ENCODE measurements at places on chromosomes 7 and 10.

- H3K4me1 ChIP-seq = no peaks in the 10 kb centered on the region
- no peak for DNase-seq
- no peaks in the 10 kb centered on the region for H3K27me3 ChIP-seq
Measured at GRCh38 chr7:66583490-66584110, 45.1 kb upstream of the KCTD7 start.

GRCh38 chr10:74743401-74743800 lies 83.0 kb upstream of the KAT6B start:
- H3K36me3 ChIP-seq = no peaks in the 10 kb centered on the region
- H3K27ac ChIP-seq = no peak overlapping the region
- no peaks in the 10 kb centered on the region for H3K27me3 ChIP-seq

DNA sequence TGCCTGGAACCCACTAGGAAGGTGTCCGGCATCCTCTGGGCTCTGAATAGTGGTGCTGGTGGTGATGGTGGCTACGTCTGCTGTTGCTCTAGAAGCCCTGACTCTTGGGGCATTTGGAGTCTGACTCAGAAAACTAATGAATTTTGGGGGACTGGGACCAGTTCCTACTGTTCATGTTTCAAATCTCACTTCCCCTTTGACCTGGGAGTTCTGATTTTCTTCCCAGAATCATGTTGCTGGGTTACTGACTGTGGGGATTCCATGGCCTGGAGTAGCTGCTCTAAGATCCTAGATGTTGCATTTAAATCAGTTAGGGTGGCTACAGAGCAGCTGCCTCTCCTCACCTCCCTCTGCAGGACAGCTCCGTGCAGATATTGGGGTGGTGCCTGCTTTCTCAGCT lies 3.2 kb downstream of the TSPAN33 start:
- H3K36me3 ChIP-seq = no peaks in the 10 kb centered on the region
- no peak for DNase-seq
- peaks cover 21% of the 10 kb centered on the region for H3K4me1 ChIP-seq

DNA sequence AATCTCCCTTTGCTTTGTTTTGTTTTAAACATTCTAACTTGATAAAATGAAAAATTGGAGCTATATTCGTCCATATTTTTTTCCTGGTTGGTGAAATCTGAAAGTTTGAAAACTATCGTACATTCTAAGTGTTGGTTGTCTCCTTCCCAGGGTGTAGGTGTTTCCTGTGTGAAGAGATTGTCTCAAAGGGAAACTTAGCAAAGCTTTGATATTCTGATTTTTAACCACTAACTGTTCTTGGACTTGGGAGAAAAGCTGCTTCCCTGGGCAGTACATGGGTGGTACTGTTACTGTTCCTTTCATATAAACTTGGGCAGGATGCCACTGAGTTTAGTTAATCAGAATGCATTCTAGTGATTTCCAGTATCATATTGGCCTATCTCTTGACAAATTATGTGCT lies 253.5 kb upstream of the LRGUK start:
- H3K36me3 ChIP-seq = no peaks in the 10 kb centered on the region
- H3K27me3 ChIP-seq = no peaks in the 10 kb centered on the region
- no peaks in the 10 kb centered on the region for H3K4me1 ChIP-seq
- no peak overlapping the region for H3K27ac ChIP-seq
- no peak overlapping the region for H3K4me3 ChIP-seq
- no peak for DNase-seq

DNA sequence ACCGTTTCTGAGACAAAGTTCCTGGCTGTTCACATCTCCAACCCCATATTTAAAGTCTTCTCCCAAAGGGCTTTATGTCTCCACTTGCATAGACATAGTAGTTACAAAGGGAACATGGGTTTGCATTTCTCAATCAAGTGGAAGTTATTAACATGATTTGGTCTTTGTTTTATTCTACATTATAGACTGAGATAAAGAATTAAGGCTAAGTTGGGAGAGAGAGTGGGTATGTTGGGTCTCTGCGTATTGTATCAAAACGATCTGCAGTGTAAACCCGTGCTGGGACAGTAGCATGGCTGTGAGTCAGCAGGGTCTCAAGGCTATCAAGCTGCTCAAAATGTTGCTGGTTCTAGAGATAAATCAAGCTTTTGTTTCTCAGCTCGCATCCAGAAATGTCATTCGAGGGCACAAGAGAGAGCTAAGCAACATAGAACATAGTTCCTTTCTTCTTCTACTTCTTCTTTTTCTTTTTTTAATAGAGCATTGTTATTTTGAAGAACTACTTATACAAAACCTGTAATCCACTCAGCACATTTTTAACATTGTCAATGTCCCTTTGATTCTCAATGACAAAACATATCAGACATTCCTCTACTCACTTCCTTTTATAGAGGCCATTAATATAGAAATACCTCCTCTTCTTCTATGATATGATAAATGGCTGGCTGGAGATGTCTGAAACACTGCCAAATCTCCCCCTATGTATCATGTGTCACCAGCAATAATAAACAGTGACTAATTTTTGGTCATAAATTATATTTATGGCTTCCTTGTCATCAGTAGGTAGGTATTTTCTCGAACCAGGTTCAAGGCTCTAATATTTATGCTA lies 34.5 kb upstream of the RHOBTB1 start:
- no peak for DNase-seq
- no peak overlapping the region for H3K27ac ChIP-seq
- no peak overlapping the region for H3K4me3 ChIP-seq
- no peaks in the 10 kb centered on the region for H3K27me3 ChIP-seq
- H3K4me1 ChIP-seq = no peaks in the 10 kb centered on the region
- no peaks in the 10 kb centered on the region for H3K36me3 ChIP-seq

DNA sequence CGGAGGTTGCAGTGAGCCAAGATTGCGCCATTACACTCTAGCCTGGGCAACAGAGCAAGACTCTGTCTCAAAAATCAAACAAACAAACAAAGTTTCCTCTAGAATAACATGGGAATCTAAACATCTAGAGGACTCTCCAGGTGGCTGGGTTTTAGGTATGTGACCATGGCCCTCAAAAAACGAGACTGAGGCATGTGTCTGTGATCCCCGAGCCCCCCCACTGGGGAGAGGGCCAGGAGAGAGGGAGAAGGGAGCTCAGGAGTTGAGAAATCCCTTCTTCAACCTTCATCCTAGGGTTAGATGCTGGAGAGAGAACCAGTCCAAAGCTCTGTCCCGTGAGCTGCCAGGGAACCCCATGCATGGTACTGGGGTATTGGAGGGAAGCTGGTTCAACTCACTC lies 188.0 kb upstream of the LYZL2 start:
- no peak overlapping the region for H3K4me3 ChIP-seq
- H3K36me3 ChIP-seq = no peaks in the 10 kb centered on the region
- no peaks in the 10 kb centered on the region for H3K27me3 ChIP-seq
- no peak for DNase-seq
- H3K27ac ChIP-seq = no peak overlapping the region

DNA sequence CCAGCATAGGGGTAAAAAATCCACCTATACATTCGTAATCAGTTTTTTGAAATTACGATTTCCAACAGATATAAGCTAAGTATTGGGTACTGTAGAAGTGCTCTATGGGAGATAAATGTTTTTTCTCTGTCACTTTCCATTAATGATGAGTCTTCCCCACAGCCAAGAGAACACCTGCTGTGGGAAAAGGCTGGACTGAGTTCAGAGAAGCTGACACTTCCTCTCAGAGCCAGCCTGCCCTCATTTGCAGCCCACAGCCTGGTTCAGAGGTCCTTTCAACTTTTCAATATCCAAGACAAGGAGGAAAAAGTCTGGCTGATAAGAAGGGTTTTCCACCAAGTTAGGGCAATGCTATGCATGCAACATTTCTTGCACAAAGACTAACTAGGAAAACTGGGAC lies 64.5 kb upstream of the DNAJB12 start:
- H3K27ac ChIP-seq = no peak overlapping the region
- no peak overlapping the region for H3K4me3 ChIP-seq
- H3K27me3 ChIP-seq = no peaks in the 10 kb centered on the region
- DNase-seq = no peak
- peaks cover 1% of the 10 kb centered on the region for H3K4me1 ChIP-seq

- DNase-seq = no peak
- H3K36me3 ChIP-seq = no peaks in the 10 kb centered on the region
- no peak overlapping the region for H3K4me3 ChIP-seq
- H3K27me3 ChIP-seq = no peaks in the 10 kb centered on the region
- no peak overlapping the region for H3K27ac ChIP-seq
Measured at GRCh38 chr7:113202284-113202683, 83.9 kb upstream of the SMIM30 start.
